ENCODE measurements at places on chromosomes 12 and 14. TPM values are rescaled to one million over a fixed set of nuclear protein-coding genes. Genes with fewer than 3 reads are reported as not detected.

- no peak overlapping the region for H3K4me3 ChIP-seq
- no peak for DNase-seq
- no peak overlapping the region for H3K27ac ChIP-seq
- H3K27me3 ChIP-seq, result no peaks in the 10 kb centered on the region
These were observed 72.0 kb downstream of the C12orf56 start for GRCh38 chr12:64318605-64319004.

PPP1R13B gene
- 18.2 TPM for total RNA-seq

VWF gene
- total RNA-seq, result 4.1 TPM

DNA sequence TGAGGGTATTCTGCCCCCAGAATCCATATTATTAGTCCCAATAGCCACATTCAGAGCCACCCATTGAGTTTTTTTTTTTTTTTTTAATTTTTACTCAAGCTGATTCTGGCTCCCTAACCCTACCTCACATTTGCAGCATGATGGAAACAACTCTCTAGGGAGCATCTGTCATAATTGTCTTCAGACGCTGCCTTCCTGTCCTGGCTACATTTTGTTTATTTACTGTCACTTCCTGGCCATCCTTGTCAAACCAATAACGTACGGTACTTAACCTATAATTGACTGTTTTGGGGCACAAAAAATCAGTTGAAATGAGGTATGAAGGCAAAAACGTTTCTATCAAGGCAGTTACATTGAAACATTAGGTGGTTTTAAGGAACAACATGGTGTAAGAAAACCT lies 2.1 kb downstream of the GLIPR1 start:
- H3K27ac ChIP-seq, result peak overlapping the region; percentile 92
- peak overlapping the region; percentile 77 for H3K4me3 ChIP-seq
- no peaks in the 10 kb centered on the region for H3K27me3 ChIP-seq
- peaks cover 18% of the 10 kb centered on the region for H3K36me3 ChIP-seq
- no peak for DNase-seq
- H3K4me1 ChIP-seq, result peaks cover 65% of the 10 kb centered on the region

CMTM5 gene
- 2.5 TPM for total RNA-seq

DNA sequence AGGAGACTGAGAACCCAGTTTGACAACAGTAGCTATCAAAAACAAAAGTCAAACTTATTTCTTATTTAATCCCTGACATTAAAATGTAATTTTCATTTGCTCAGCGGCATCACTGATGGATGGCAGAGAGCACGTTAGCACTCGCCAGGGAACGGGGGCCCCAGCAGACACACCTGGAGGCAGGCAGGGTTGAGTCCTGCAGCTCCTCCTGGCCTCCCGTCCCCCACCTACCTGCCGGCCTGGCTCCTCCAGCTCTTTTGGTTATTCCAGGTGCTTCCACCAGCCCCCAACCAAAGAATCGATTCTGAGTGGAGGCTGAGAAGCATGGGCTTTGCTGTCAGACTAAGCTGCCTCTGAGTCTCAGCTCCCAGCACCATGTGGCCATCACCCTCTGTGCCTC lies 113.6 kb downstream of the PHETA1 start:
- H3K36me3 ChIP-seq, result no peaks in the 10 kb centered on the region
- H3K27me3 ChIP-seq, result peaks cover 48% of the 10 kb centered on the region
- H3K4me3 ChIP-seq, result no peak overlapping the region
- no peaks in the 10 kb centered on the region for H3K4me1 ChIP-seq
- no peak for DNase-seq
- no peak overlapping the region for H3K27ac ChIP-seq

GRCh38 chr12:113413488-113413939 lies 8.7 kb upstream of the SDSL start:
- H3K4me3 ChIP-seq, result no peak overlapping the region
- H3K27ac ChIP-seq, result no peak overlapping the region

- DNase-seq, result no peak
- no peaks in the 10 kb centered on the region for H3K4me1 ChIP-seq
- H3K36me3 ChIP-seq, result no peaks in the 10 kb centered on the region
- no peak overlapping the region for H3K27ac ChIP-seq
These were observed 1030.7 kb downstream of the AACS start for GRCh38 chr12:126095748-126096510.

DAO gene
- not detected for total RNA-seq

MYO1A gene
- not detected for total RNA-seq

- DNase-seq, result no peak
- no peak overlapping the region for H3K4me3 ChIP-seq
- H3K4me1 ChIP-seq, result peaks cover 27% of the 10 kb centered on the region
- no peaks in the 10 kb centered on the region for H3K36me3 ChIP-seq
- no peaks in the 10 kb centered on the region for H3K27me3 ChIP-seq
These were observed 103.2 kb downstream of the SLC25A47 start for GRCh38 chr14:100426314-100426713.

GRCh38 chr12:118456741-118457140 lies 80.4 kb downstream of the SUDS3 start:
- H3K36me3 ChIP-seq, result no peaks in the 10 kb centered on the region
- no peak overlapping the region for H3K4me3 ChIP-seq
- peaks cover 5% of the 10 kb centered on the region for H3K27me3 ChIP-seq
- no peaks in the 10 kb centered on the region for H3K4me1 ChIP-seq

C3AR1 gene
- 3.1 TPM for total RNA-seq

LPAR5 gene
- total RNA-seq, result 8.1 TPM

MANSC4 gene
- total RNA-seq, result not detected

GRCh38 chr12:41162461-41162860 lies 25.7 kb upstream of the PDZRN4 start:
- no peak overlapping the region for H3K4me3 ChIP-seq
- DNase-seq, result no peak
- no peaks in the 10 kb centered on the region for H3K4me1 ChIP-seq
- H3K27me3 ChIP-seq, result no peaks in the 10 kb centered on the region
- H3K36me3 ChIP-seq, result no peaks in the 10 kb centered on the region

DNA sequence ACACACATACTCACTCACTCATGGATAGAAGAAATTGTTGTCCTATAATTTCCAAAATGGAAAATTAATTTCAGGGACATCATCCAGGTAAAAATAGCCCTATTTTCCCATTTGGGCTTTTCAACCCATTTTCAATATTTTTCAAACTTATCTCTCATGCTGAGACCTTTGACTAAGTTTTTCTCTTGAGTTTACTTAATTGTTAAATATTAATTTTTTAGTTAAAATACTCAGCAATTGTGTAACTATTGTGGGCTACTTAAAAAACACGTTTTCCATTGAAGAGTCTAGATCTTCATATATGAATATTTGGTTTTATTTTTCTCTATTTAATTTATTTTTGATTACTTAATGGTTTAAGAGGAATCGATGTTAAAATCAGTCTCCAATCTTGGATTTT lies 14.2 kb upstream of the TAS2R43 start:
- H3K27me3 ChIP-seq, result no peaks in the 10 kb centered on the region
- H3K36me3 ChIP-seq, result peaks cover 2% of the 10 kb centered on the region
- H3K4me3 ChIP-seq, result no peak overlapping the region
- peaks cover 8% of the 10 kb centered on the region for H3K4me1 ChIP-seq

SPRYD3 gene
- total RNA-seq, result 23.1 TPM

SERPINA9 gene
- not detected for total RNA-seq

DNA sequence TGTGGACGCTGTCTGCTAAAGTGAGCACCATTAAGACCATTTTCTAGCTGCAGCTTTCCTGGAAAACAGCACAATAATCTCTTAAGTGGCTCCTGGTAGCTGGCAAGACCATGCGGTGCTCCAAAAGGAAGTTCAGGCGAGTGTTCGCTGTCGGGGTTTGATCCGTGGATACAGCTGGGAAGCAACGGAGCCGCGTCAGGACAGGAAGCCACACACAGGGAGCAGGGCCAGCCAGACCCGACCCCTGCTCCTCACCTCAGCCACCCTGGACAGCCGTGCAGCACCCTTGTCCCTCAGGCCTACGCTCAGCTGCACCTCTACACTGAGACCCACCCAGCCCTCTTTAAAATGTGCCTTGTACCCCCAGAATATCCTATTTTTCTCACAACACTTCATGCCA lies 19.4 kb downstream of the ZFYVE21 start:
- no peak overlapping the region for H3K4me3 ChIP-seq
- no peak overlapping the region for H3K27ac ChIP-seq
- H3K4me1 ChIP-seq, result no peaks in the 10 kb centered on the region
- no peaks in the 10 kb centered on the region for H3K36me3 ChIP-seq
- DNase-seq, result no peak
- H3K27me3 ChIP-seq, result no peaks in the 10 kb centered on the region

KERA gene
- not detected for total RNA-seq

VSIG10 gene
- 3.9 TPM for total RNA-seq

DNA sequence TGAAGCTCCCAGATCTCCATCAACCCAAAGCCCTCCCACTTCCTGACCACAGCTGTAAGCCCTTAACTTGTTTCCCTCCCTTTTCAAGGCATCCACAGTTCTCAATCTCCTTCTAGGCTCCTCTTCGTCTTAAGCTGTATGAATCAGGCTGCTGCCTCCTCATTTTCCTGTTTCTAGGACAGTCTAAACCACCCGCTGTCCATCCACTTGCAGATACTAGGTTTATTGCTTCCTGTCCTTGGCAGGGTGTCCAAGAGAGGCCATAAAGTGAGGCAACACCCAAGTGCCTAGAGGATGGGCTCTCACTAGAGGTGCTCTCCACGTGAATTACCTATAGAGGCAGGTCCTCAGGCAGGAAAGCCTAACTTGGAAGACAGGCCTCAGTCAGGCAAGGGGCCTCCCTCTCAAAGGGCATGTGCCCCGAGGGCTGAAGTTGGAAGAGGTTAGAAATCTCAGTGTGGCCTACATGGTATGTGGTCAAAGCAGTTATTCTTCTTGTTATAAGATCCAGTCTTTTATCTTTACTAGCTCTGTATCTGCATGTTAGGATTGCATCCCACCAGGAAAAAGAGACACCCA lies 8.8 kb upstream of the TMEM106C start:
- no peaks in the 10 kb centered on the region for H3K36me3 ChIP-seq
- H3K4me3 ChIP-seq, result no peak overlapping the region
- H3K27ac ChIP-seq, result no peak overlapping the region
- peaks cover 21% of the 10 kb centered on the region for H3K27me3 ChIP-seq
- H3K4me1 ChIP-seq, result peaks cover 4% of the 10 kb centered on the region
- DNase-seq, result no peak

PGF gene
- total RNA-seq, result not detected

DNA sequence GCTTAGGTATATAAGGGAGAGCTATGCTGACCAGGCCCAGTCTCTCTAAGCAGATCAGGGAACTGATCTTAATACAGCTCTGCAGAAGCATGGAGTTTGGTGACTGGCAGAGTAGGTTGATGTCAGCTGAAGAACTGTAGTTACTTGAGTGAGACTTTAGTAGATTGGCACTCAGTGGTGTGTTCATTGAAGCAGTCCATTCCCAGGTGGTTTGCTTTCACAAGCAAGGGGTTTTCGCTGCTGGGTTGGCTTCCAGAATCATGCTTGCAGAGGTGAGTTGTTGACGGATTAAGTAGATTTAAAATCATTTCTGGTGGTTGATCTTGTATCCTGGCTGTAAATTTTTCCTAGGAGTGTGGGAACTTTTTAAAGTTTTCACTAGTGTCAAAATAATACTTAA lies 6.5 kb upstream of the DHRS7 start:
- H3K36me3 ChIP-seq, result no peaks in the 10 kb centered on the region
- H3K27me3 ChIP-seq, result peaks cover 19% of the 10 kb centered on the region
- H3K4me1 ChIP-seq, result peaks cover 5% of the 10 kb centered on the region
- H3K4me3 ChIP-seq, result no peak overlapping the region
- DNase-seq, result no peak

- H3K36me3 ChIP-seq, result peaks cover 3% of the 10 kb centered on the region
- DNase-seq, result no peak
- H3K4me1 ChIP-seq, result no peaks in the 10 kb centered on the region
- no peaks in the 10 kb centered on the region for H3K27me3 ChIP-seq
- H3K4me3 ChIP-seq, result no peak overlapping the region
These were observed 8.3 kb downstream of the ALG10 start for GRCh38 chr12:34030591-34030990.

CLEC2A gene
- not detected for total RNA-seq

KRT8 gene
- 3.2 TPM for total RNA-seq

ACRBP gene
- 3.4 TPM for total RNA-seq

DNA sequence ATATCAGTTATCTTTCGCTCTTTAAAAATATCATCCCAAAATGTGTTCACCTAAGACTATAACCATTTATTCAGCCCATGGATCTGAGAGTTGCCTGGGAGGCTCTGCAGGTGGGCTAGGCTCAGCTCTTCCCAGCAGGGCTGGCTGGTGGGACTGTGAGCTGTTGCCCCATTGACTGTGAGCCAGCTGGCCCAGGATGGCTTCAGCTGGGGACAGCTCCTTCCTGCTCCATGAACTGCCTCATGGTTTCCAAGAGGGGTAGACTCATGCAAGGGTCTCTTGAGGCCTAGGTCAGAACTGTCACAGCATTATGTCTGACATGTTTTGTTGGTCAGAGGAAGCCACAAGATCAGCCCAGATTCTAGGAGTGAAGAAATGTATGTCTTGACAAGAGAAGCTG lies 114.1 kb upstream of the E2F7 start:
- no peaks in the 10 kb centered on the region for H3K27me3 ChIP-seq
- DNase-seq, result no peak
- no peaks in the 10 kb centered on the region for H3K36me3 ChIP-seq
- H3K27ac ChIP-seq, result no peak overlapping the region
- no peak overlapping the region for H3K4me3 ChIP-seq

DNA sequence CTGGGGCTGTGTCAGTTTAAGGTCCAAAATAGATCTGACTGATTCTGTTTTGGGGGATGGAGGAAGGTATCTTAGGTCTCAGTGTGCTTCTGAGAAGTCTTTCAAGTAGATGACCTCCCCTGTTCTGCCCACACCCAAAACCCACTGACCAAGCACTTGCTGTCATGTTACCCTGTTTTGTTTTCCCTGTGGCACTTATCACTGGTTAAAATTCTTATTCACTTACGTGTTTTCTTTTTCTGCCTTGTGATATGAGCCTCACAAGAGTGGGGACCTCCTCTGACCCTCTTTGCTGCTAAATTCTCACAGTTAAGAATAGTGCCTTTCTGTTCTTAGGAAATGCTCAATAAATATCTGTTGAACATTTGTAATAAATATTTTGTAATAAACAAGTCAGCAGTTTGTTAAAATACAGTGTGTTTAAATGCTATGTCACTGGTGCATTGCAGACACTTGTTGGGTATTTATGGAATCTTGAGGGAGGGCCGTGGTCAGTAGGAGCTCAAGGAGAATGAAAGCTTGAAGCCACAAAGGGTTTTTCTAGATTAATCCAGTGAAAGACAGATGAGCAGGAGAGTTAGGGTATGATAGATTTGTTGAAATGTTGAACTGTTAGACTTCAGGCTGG lies 20.9 kb downstream of the PLEKHA5 start:
- no peak overlapping the region for H3K27ac ChIP-seq
- no peaks in the 10 kb centered on the region for H3K36me3 ChIP-seq
- peaks cover 2% of the 10 kb centered on the region for H3K4me1 ChIP-seq
- DNase-seq, result no peak
- H3K27me3 ChIP-seq, result no peaks in the 10 kb centered on the region
- H3K4me3 ChIP-seq, result no peak overlapping the region

DNA sequence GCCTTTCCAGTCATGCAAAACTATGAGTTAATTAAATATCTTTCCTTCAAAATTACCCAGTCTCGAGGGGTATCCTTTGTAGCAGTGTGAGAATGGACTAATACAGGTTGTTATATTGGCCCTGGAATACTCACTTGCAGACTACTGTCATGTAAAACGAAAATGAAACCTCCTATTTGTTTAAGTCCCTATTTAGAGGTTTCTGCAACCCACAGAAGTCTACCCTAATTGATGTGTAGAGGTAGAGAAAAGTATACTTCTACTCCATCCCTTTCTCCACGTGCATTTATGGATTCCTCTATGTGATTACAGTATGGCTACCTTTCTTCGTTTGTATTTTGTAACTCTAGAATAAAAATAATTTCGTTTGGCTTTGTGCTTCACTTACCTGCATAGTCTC lies 371.1 kb downstream of the FSCB start:
- H3K4me3 ChIP-seq, result no peak overlapping the region
- DNase-seq, result no peak
- H3K27ac ChIP-seq, result no peak overlapping the region
- H3K36me3 ChIP-seq, result no peaks in the 10 kb centered on the region
- no peaks in the 10 kb centered on the region for H3K4me1 ChIP-seq
- H3K27me3 ChIP-seq, result no peaks in the 10 kb centered on the region

BCL2L14 gene
- 0.67 TPM for total RNA-seq
